Stimulated activated CD8-positive, alpha-beta memory T cell treated with anti-CD3 and anti-CD28 coated beads, Interleukin-4, amount 100 ng/mL, for 24 hours (primary cell): ENCODE measurements at places on chromosomes 3 and 15.

DNA sequence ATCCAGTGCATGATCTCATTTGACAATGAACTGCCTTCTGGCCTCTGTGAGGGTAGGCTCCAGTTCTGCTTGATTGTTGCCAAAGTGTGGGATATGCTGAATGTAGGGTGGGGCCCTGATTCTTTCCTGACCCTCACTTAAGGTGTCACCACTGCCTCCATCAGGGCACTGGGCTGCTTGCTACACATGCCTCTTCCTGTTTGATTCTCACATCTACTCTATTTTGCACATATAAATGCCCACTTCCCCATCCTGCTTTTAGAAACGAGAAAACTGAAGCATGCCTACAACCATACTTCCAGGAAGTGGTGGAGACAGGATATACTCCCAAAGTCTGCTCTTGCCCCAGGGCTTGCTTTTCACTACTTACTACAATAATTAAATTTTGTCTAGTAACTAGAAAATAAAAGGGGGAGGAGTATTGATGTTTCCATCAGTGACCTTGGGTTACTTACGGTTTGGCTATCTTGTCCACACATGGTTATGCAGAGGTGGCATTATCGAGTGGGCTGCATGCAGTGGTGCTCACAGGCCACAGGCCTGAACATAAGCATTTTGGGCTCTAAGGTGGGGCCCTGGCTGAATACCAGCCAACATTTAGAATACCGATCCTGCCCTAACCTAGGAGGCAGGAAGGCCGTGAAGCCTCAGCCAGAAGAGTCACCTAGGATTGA is 6.7 kb downstream of the ZDHHC3 start:
- DNase-seq = no peak

DNA sequence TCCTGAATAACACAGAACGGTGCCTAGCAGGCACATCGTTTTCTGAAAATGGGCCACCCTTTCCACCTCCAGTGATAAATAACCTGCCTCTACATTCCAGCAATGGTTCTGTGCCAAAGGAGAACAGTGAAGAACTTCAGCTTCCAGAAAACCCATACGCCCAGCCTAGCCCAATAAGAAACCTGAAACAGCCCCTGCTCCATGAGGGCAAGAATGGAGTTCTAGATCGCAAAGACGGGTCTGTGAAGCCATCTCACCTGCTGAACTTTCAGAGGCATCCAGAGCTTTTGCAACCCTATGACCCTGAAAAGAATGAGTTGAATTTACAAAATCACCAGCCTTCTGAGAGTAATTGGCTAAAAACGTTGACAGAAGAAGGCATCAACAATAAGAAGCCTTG is 61.9 kb downstream of the CGNL1 start:
- DNase-seq = no peak

DNA sequence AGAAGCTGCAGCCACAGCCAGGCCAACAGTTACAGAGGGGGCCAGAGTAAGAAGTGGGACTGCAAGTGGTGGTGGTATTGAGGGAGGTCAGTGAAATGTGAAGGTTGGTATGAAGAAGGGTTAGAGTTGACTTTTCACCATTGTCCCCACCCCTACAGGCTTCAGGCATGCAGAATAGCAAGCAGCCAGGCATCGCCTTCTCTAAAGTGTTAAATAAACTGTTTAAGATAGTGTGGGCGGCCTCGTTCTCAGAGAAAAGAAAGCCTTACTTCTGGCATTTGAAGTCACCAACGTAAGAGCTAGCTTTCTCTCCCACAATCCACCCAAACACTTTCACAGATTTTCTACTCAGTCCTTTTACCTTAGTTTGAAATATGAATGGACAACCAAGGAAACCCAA is 230.0 kb upstream of the CTDSPL start:
- DNase-seq = no peak

DNA sequence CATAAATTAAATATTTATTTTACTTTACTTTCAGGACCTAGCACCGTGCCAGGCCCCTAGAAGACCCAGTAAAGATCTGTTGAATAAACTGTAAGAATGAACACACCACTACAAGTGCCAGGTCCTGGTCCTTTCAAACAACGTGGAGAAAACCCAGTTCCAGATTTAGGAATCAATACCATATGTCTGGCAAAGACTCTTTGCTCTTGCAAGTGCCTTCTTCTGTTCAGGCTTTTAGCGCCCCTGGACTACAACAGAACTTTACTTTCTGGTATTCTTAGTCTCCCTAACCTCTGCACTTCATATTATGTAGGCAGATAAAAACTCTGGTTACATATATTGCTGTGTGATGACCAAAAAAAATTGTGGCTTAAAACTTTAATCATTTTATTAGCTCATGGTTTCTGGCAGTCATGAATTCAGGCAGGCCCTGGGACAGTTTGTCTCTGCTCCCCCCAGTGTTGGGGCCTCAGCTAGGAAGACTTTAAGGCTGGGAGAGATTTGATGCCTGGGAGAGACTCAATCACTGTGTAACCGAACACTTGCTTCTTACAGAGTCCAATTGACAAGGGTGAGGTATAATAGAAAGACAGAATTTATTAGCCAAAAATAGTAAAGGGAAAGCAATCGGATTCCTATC is 2.9 kb upstream of the PSMA4 start:
- DNase-seq = no peak

DNA sequence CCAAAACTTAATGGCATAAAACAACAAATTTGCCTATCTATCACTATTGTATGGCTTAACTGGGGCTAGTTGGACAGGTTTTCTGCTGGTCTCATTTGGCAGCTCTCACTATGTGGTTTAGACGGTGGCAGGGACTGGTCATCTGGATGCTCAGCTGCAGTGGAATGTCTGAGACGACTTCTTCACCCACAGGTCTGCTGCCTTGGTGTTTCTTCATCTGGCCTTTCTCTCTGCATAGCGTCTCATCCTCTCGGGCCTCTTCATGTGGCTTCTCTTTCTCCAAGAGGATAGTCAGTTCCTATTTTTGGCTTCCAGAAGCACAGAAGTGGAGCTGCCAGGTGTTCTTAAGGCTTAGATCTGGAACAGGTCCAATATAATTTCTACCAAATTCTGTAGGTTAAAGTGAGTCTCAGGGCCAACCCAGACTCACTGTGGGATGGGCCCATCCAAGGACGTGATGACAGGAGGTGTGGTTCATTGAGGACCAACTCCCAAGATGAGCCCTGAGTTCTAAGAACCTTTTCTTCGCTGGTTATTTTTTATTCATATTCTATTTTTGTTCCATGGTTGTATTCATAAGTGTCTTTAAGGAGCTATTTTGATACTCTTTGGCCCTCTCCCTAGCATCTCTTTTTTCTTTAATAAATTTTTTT is 18.6 kb downstream of the UBE2Q2 start:
- no peak for DNase-seq

- no peak for DNase-seq
These were observed 18.7 kb downstream of the MGLL start for GRCh38 chr3:127803619-127804018.

DNA sequence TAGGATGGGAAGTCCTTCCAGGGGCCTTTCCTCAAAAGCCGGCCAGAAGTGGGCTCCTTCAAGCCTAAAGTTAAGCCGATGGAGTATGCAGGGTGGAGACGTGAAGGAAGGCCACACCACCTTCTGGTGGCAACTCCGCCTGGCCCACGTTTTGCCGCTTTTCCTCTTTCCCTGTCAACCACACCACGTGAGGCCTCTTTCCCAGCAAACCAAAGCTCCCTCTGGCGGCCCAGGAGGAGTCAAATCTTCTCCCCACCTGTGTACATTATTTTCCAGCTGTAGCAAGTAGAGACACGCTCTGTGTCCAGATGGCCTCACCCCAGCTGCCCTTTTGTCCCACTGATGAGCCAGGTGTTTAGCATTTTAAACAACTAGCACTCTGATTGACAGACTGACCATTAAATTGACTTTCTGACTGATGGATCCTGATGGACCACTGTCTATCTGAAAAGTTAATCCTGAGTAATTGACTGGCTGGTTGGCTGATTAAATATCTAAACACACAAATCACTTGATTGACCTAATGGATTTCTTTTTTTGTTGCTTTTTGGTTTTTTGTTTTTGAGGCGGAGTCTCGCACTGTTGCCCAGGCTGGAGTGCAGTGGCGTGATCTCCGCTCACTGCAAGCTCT is 59.6 kb upstream of the ZBTB38 start:
- DNase-seq = no peak
